GM13977 (cell line): ENCODE measurements at places on chromosomes 11 and 22.

DNA sequence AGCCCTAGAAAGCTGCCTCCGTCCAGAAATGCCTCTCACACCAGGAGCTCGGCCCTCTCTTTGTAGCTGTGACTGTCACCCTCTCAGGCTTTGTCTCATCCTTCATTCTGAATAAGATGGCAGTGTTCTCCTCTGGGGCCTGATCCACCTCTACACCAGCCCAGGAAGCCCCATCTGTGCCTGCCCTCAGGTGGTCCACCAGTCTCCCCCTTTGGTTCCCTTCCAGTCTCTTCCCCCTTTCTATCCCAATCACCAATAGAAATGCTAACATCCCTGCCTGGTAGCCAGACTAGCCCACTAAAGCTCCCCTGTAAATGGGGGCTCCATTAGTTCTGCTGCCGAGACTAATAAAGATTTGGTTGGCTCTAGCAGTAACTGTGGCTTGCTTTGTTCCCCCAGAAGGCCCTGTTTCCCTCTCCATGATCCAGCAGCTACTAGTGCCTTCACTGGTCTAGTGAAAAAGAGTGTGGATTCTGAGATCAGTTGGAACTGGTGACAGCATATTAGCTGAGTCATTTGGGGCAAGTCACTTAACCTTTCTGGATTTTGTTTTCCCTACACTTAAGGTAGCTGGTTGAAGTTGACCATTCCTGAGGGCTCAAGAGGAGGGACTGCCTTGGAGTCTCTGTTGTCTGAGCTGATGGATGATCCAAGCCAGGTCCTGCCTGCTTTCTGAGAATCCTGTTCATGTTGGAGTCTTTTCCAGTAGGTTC is 16.2 kb downstream of the PLEKHB1 start:
- DNase-seq = no peak

DNA sequence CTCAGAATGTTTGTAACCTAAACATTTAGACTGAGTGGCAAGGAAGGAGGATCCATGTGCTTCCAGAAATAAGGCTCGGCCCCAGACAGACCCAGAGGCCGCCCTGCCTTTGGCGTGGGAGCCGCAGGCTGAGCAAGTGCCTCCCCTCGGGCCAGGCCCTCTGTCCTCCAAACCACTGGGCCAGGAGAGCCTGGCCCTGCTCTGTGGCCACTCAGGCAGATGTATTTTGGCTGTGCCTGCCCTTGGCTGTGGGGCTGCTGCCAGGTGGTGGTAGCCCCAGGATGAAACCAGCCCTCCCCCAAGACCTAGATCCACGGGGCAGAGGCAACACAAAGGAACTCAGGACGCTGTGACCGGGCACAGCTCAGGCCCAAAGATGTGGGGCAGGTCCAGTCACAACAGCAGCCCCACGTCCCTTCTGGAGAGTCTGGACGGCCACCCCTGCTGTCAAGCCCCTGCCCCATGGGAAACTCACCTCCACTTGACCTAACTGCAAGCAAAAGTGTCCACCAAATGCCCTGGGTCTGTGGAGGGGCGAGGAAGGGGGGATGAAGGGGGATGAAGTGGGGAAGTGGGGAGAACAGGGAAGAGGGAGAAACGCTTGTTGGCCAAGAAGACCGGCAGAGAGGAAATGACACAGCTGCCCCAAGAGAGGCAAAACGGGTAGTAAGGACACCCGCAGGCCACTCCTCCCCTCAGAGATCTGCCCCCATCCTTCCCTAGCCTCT is 24.0 kb downstream of the PISD start:
- DNase-seq = peak; percentile 66

- no peak for DNase-seq
Measured at GRCh38 chr22:48819961-48820360, 1007.7 kb downstream of the BRD1 start.

- DNase-seq = no peak
Measured at GRCh38 chr11:17293311-17293710, 16.8 kb downstream of the NUCB2 start.

- peak; percentile 39 for DNase-seq
Measured at GRCh38 chr11:6757373-6757967, 14.3 kb downstream of the OR2AG2 start.

DNA sequence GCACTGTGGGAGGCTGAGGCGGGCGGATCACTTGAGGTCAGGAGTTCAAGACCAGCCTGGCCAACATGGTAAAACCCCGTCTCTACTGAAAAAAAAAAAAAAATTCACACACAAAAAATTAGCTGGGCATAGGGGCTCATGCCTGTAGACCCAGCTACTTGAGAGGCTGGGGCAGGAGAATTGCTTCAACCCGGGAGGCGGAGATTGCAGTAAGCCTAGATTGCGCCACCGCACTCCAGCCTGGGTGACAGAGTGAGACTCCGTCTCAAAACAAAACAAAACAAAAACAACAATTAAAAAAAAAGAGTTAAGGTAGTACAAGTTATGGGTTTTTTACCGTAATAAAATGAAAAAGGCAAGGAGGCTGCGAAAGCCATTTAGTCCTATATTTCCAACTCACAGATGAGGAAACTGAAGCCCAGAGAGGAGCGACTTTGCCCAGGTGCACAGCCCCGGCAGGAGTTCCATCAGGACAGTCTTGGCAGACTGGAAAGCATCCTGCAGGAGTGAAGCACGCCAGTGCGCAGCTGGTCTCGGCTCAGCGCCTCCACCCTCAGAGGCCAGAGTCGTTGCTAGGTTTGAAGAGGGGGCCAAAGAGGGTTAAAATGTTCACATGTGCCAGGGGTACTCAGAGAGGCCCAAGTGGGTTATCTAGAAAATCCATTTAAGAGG is 3.8 kb upstream of the FADS3 start:
- no peak for DNase-seq

DNA sequence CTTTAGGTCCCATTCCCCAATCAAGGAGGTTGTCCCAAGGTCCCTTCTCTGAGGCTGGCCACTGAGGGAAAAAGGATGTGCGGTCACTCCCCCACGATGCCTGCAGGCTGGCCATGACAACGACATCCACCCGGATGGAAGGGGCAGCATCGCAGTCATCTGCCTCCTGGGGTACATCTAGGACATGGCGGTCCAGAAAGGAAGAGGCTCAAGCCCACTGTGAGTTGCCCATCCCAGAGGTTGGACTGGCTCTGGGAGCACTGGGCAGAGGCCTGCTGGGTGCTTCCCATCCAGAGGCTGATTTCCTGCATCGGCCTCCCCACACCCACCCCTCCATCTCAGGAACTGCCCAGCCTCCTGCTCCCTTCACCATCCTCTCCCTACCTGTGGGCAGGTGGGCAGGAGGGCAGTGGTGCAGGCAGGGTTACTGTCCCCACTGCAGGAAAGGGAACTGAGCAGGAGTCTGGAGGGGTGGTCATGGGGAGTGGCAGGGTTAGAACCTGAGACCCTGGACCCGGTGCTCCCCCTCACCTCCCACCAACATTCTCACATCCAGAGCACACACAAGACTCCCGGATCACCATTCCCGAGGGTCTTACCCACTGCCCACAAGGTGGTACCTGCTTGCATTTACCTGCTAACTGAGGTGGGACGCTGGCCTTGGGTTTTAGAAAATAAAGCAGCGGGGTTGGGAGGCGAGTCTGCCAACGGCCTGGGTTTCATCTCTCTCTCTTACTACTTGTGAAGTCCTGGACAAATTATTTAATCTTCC is 4.4 kb downstream of the RCE1 start:
- no peak for DNase-seq

DNA sequence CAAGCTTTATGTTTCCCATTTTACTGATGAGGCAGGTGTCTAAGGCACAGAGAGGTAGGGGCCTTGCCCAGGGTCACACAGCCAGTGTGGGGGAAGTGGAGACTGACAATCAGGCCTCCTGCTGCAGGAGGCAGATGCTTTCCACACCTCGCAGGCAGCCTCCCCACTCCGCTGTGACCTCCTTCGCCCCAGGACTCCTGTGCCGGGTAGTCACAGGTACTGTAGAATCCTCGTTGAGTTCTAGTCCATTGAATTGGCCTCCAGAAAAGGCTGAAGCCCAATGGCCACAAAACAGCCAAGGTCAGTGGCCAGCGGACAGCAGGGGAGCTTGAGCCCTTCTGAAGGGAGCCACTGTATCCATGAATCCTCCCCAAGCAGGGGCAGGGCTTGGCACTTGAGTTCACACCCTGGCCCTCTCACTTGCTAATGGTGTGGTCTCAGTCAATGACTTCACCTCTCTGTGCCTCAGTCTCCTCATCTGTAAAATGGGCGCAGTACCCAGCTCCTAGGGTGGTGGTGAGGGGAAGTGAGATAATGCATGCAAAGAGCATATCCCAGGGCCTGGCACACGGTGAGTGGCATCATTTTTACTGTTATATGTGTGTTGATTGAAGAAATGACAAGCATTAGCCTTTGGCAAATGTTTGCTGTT is 1.1 kb upstream of the FXYD2 start:
- DNase-seq = no peak

DNA sequence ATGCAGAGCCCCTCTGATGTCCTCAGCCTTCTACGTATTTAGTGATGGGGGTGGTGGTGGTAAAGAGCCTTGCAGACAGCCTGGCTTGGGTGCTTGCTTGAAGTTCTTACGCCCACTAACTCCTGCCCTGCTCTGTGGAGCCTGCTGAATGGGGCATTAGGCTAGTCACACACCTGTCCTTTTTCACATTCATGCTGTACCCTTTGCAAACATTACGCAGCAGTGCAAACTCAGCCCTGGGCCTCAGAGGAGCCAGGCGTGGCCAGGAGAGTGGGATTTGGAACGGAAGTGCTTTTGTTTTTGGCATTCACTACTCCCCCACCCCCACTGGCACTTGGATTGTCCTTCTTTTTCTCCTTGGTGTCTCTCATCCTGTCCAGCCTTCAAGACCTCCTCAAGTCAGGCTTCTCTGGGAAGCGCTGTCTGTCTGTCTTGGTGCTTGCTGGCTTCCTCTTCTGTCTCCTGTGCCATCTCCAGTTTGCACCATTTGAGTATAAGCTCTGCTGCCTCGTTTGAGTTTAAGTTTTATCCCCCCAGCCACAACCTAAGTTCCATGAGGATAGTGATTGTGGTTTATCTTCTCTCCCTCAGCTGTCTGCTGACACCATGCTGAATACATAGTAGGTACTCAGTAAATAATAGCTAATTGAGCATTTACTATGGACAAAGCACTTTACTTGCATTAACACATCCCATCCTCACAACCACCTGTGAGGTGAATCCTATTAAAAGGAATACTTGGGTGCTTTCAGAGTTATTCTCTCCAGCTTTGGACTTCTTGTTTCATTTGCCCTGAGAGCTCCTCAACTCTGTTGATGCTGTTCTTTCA is 26.7 kb downstream of the ZBTB16 start:
- no peak for DNase-seq

DNA sequence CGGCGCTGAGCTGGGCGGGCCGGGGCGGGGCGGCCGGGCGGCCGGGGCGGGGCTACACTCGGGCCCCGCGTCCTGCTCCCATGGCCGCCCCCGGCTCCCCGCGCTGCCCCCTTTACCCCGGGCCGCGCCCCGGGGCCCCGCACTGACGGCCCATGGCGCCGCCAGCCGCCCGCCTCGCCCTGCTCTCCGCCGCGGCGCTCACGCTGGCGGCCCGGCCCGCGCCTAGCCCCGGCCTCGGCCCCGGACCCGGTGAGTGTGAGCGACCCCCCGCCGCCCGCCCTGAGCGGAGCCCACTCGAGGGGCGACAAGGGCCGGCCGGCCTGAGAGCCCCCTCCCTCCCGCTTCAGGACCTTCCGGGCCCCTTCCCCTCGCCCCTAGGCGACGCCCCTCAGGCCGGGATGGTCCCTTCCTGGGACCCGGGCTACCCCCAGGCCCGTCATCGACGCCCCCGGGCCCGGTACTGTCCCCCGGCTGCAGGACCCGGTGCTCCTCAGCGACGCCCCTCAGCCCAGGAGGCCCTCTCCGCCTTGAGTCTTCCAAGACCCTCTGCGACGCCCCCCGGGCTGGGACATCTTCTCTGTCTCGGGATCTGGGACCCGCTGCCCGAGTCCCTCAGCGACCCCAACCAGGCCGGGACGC is at the start of gene KREMEN1:
KREMEN1 (plus strand) TSS at position 57 of the 639 bp plus-strand sequence; CDS start at position 153, 96 bp downstream.
- no peak for DNase-seq

DNA sequence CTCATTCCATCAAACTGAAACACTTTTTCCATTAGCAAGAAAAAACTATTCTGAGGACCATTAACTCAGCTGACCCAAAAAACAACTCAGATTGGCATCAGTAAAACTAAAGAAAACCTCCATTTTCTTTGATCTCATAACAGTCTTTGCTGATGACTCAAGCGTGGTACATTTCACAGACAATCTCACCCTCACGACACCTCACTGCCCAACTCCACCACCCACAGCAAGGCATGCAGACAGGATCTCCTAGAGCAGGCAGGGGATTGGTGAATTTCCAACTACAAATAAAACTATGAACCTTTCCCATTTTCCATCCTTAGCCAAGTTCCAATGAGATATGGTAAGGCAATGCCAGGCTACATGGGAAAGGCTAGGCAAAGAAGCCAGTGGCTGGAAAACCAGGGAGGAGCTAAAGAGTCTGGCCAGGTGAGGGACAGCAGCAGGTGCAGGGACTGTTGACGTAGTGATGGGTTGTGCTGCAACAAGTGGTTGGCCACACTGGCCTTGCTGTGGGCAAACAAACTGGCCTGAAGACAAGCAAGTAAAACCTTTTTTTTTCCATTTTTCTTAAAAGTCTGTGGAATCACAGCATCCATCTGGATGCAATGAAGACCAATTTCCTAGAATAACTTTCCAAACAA is 97.2 kb downstream of the SERGEF start:
- DNase-seq = no peak

DNA sequence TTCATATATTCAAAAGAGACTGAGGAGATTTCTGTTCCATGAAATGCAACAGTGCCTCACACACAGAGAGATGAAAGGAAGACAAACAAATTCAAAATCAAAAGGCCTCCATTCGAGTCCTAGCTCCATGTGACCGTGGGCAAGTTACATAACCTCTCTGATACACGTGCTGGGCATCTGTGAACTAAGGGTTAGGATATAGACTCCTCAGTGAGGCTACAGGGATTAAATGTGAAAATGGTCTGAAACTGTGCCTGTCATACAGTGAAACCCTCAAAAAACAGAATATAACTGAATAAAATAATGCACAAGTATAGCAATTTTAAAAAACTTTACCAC is 111.8 kb upstream of the MTMR2 start:
- DNase-seq = no peak

GRCh38 chr22:27906241-27906640 is 12.8 kb downstream of the PITPNB start:
- no peak for DNase-seq

- peak; percentile 70 for DNase-seq
Measured at GRCh38 chr11:12235947-12236743, 125.8 kb downstream of the MICAL2 start.

DNA sequence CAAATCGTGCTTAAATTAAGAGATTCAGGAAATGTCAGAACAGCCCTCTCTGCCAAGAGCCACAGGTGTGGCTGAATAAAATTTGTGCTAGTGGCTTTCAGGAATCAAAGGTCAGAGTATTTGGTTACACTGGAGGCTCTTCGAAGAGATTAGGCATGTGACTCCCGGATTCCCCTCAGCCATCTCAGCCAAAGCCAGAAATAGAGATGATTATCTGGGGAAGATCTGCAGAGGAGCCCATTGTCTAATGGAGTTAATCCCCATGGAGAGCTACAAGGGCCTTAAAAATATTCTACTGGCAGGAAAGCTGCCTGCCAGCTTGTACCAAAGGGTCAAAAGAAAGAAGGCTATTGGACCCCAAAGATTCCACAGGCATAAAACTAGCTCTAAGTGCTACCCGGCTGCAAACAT is 1259.5 kb downstream of the TBC1D22A start:
- DNase-seq = no peak
